ENCODE measurements at places on chromosomes 4 and X. TPM values are rescaled to one million over a fixed set of nuclear protein-coding genes. Genes with fewer than 3 reads are reported as not detected.

The SLC10A4 gene
- total RNA-seq, result 2.1 TPM

The ARX gene
- total RNA-seq, result not detected

DNA sequence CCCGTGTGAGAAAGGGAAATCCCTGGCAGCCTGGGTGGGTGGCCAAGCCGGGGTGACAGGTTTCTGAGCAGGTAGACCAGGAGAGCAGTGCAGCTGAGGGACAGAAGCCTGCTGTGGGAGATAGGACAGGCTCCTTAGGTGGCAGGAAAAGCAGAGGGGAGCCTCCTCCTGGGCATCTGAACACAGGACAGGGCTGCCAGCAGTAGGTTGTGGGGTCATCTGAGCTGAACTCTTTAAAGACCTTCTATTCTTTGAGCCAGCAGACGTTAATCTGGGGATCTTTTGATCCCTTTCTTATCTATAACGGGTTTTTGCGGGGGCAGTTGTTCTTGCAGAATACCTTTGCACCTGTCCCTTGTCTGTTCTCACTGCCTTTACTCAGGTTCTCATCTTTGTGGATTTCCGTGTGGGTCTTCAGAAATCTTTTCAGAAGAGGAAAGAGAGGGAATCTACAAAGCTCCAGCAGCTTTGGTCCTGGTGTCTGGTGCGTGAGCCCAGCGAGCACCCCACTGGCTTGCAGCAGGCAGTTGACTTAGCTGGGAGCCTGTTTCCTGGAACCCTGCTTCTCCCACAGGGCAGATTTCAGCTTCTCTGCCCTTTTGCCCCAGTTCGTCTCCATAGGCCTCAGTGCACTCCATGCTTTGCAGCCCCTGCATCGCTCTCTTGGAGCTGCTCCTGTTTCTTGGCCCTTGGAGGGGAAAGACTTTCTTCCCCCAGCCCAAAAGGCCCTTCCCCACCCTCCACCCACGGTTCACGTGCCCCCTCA lies 35.8 kb upstream of the TADA2B start:
- no peak for DNase-seq
- peaks cover 2% of the 10 kb centered on the region for H3K27me3 ChIP-seq
- H3K36me3 ChIP-seq, result peaks cover 61% of the 10 kb centered on the region
- no peak overlapping the region for H3K27ac ChIP-seq
- H3K4me1 ChIP-seq, result peaks cover 28% of the 10 kb centered on the region

DNA sequence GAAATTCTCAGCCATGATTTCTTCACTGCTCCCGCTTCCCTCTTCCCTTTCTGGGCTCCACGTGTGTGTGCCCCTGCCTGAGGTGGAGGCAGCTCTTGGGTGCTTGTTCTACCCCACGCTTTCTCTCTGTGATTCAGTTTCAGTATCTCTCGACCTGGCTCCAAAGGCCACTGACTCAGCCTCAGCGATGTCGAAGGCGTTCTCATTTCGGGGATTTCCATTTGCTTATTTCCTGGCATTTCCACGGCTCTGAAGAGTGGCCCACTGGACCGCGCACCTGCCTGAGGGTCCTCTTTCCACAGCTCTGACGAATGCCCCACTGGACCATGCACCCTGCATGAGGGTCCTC lies 52.4 kb downstream of the GAK start:
- H3K36me3 ChIP-seq, result peaks cover 14% of the 10 kb centered on the region
- H3K27ac ChIP-seq, result peak overlapping the region; percentile 22
- H3K4me3 ChIP-seq, result no peak overlapping the region
- no peaks in the 10 kb centered on the region for H3K4me1 ChIP-seq

DNA sequence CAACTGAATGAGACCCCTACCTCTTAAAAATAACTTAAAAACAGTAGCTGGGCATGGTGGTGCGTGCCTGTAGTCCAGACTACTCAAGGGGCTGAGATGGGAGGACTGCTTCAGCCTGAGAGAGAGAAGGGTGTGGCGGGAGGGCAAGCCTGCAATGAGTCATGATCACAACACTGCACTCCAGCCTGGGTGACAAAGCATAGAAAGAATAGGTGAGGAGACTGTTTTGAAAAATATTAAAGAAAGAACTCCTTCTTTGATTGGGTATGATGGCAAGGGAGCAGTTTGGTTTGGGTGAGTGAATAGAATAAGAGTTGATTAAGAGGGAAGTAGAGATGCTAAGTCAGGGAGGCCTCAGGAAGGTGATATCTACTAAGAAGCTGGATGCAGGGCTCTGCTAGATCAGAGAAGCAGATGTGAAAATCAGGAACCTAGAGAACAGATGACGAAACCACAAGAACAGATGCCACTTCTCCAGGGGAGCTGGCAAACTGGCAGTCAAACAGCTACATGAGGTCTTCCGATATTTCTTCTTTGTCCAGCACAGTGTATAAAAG lies 318.6 kb downstream of the OPHN1 start:
- no peak overlapping the region for H3K27ac ChIP-seq
- DNase-seq, result no peak
- H3K4me1 ChIP-seq, result peaks cover 27% of the 10 kb centered on the region
- H3K36me3 ChIP-seq, result peaks cover 2% of the 10 kb centered on the region

DNA sequence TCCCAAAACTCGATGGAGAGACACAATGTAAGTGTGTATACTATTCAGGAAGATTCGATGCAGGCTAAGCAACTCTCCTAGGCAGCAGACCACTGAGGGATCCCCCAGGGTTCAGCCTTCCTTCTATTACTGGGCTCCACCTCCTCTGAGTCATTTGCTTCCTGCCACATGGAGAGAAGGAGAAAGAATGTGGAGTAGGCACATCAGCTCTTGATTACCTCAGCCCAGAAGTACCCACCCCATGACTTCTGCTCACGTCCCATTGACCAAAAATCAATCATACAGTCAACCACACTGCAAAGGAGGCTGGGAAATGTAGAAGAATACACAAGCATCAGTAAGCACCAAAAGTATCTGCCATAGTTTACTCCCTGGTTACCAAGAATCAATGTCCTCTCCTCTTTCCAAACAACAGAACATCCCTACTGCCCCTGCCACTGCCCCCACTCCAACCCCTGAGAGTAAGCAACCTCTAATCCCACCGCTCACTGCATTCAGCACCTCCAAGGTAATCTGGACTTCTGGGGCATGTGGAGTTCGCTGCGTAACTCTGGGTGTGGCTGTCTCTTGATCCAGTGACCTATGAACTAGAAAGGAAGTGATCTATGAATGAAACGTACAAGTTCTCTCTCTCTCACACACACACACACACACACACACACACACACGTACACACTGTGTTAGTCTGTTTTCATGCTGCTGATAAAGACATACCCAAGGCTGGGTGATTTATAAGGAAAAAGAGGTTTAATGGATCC lies 91.2 kb upstream of the C1QTNF7 start:
- H3K36me3 ChIP-seq, result no peaks in the 10 kb centered on the region
- H3K4me1 ChIP-seq, result peaks cover 8% of the 10 kb centered on the region
- no peak overlapping the region for H3K27ac ChIP-seq
- no peaks in the 10 kb centered on the region for H3K27me3 ChIP-seq
- DNase-seq, result no peak
- no peak overlapping the region for H3K4me3 ChIP-seq

GRCh38 chr4:749698-750666 lies 44.4 kb downstream of the PCGF3 start:
- 0 out of 2 replicates have a peak overlapping the region, but pooled peaks have one; percentile 12 for H3K27ac ChIP-seq
- no peaks in the 10 kb centered on the region for H3K4me1 ChIP-seq
- H3K27me3 ChIP-seq, result no peaks in the 10 kb centered on the region
- DNase-seq, result no peak
